ENCODE measurements at places on chromosomes 7 and 10.

DNA sequence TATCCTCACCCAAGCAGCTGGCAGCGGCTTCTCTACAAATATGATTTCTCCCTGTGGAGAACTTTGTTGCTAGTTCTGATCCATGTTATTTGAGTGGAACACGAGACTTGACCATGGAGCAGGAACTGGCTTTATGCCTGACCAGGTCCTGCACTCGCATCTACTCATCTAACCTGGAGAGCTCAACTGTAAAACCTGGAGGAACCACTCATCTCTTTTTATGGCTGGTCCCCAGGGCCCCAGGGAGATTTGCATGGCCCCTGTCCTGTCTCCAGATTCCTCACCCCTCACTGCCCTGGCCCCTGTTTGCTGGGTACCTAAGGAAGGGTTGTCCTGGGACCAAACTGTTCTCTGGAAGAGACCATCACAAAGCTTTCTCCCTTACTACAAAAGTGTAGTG is 16.0 kb downstream of the TCAF1 start:
- no peak for DNase-seq

GRCh38 chr10:451021-451471 is 238.4 kb downstream of the DIP2C start:
- DNase-seq: no peak

DNA sequence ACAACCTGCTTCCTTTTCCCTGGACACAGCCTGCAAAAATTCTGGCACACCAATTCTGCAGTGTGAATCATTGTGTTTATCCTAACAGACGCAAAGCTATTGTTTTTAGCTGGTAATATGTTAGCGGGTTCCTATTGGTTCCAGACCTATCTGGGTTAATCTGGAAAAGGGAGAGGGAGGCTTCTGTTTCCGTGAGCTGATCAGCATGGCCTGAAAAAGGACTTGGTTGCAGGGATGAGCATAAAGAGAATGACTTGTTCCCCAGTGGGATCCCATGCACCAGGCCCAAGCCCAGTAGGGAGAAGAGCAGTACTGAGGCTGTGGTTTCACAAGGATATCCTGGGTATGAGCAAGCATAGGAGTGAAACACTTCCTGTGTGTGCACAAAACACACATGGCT is 78.4 kb downstream of the PDE1C start:
- no peak for DNase-seq

DNA sequence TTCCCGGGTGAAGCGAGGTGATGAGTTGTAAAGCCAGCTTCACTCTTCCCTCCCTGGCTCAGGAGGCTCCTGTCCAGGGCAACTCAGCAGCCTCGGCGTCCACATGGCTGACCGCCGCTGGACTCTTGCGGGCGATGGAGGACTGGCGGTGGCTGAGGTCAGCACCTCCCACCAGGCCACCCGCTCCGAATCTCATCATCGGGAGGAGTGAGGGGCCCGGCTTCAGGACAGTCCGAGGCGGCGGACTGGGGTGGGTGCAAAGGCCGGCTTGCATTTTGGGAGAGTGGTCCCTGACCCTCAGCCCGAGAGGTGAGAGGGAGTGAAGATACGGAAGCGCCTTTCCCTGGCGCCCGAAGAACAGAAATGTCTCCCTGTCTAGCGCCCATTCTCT is 759 bp downstream of the DNAJB12 start:
- DNase-seq: no peak

- no peak for DNase-seq
Observed at GRCh38 chr7:80372415-80372814, 139.4 kb downstream of the GNAT3 start.

GRCh38 chr7:3585826-3586225 is 284.8 kb downstream of the SDK1 start:
- no peak for DNase-seq

DNA sequence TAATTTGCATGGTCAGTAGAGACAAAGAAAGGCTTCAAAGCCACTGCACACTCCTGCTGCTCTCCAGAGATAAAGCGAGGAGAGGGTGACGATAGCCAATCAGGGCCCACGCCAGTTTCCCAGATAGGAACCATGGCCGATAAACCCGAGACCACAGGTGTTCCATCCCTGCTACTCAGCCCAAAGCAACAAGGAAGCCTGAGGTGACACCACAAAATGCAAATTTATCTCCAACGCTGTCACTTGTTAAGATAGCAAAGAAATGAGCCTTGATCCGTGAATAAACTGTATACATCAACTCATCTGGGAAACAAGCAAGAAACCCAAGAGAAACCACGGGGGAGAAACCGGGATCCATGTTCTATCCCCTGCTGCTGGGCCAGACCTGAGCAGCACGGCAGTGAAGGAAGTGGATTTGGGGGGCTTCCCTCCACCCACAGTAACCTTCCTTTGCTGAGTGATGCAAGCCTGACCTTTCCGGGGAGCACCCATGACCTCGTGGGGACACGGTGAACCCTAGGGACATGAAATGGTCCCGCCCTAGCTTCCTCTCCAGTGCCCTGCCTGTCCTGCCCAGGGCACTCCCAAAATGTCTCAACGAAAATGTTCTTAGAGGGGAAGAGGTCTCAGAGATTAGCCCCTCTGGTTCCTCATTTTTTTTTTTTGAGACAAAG is 164.6 kb downstream of the PTPRN2 start:
- DNase-seq: no peak

- no peak for DNase-seq
Observed at GRCh38 chr10:28291881-28292297, 11.0 kb downstream of the MPP7 start.

DNA sequence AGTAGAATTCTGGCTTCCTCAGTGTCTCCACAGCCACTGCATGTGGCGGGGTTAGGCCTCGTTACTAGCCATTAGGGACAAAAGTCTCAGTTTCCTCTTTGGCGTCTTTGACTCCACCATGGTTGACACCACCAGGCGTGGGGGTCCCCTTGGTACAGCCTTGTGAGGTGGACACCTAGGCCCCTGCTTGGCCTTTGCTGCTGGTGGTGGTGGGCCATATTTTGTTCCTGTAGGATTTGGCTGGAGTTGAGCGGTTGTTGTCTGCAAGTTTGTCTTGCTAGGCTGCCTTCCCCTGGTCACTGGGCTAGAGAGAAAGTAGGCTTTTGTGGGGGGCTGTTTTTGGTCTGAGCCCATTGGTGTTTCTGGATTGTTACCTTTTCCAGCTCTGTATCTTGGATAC is 272.7 kb downstream of the CAMK1D start:
- no peak for DNase-seq

- DNase-seq: no peak
Observed at GRCh38 chr7:33578166-33578565, 327.2 kb upstream of the BMPER start.

DNA sequence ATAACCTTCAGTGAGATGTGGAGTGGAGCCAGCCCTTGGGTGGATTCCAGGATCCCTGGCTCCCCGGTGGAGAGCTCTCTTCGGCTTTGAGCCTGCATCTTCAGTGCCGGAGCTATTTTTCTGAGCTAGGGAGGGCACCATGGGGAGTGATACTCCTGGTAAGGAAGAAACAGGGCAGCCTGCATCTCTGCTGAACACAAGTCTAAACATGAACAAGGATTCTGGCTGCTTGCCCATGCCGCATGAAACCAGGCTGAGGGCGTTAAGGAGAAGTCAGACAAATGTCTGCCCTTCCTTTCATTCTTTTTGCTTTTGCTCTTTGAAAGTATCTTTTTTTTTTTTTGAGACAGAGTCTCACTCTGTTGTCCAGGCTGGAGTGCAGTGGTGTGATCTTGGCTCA is 60.4 kb downstream of the EVX1 start:
- DNase-seq: no peak

GRCh38 chr7:3453398-3453797 is 152.3 kb downstream of the SDK1 start:
- DNase-seq: no peak

GRCh38 chr7:39985398-39985918 is 35.4 kb downstream of the CDK13 start:
- no peak for DNase-seq

DNA sequence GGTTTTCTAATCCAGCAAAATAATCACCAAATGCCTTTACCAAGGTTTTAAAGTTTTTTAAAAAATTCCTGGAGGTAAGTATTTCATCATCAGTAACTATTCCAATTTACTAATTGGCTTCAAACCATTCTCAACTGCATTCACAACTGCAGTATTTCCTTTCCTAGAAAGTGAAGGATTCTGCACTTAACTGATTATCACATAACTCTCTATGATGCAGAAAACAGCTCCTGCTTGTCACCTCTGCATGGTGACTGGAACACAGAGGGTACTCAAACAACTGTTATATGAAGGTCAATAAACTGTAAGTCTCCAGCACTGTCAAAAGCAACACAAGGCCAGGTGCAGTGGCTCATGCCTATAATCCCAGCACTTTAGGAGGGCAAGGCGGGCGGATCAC is 42.6 kb downstream of the SRPK2 start:
- DNase-seq: no peak

- no peak for DNase-seq
Observed at GRCh38 chr10:70993051-70993450, 104.7 kb upstream of the PCBD1 start.

GRCh38 chr7:1050956-1051690 is 6.8 kb downstream of the GPR146 start:
- no peak for DNase-seq

DNA sequence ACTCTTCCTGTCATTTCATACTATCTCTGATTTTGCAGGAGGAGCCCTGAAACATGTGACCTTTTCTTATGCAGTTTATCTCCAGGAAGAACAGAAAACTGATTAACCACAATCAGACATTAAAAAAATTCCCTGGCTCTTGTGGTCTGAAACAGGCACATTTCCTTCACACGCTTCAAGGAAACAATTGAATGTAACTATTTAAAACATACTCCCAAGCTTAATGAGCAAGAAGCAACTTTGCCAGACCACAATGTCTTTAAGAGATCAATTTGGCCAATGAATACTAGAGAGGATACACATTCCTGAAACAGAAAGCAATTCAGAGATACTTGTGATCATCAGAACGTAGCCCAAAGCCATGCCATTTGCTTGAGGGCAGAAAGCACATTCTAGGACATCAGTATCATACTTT is 65.8 kb downstream of the PIP4K2A start:
- no peak for DNase-seq

- DNase-seq: no peak
Observed at GRCh38 chr7:108135446-108136190, 5.5 kb upstream of the LAMB4 start.

DNA sequence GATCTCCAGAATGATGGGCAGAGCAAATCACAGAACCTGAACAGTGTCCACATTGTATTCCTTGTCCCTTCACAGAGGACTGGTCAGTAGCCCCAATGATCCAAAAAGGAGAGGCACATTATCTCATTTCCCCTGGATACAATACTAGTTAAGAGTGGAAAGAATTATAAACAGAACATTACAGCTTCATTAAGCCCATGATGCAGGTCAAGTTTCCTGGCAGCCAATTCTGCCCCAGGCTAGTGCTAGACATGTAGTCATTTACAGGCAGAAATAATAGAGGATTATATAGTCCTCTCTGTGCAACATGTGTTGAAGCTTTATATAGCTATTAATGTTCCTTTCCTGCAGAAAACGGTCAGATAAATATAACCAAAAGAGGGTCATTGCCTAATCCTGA is 124.3 kb upstream of the WNT16 start:
- DNase-seq: no peak

DNA sequence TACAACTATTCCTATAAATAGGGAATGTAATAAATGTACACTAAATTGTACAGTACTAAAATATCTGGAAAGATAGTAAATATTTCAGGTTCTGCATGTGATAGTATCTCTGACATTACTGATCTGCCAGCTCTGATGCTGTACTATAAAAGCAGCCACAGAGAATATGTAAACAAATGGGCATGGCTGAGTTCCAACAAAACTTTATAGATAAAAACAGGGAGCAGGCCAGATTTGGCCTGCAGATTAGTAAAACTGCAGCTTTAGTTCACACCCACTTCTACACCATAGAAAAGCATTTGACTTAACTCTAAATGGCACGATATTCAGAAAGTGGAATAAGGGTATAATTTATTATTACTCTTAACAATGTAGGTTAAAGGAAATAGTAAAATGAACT is 18.8 kb upstream of the TLL2 start:
- DNase-seq: no peak

GRCh38 chr10:101032637-101033224 is 1.7 kb downstream of the SFXN3 start:
- DNase-seq: no peak

DNA sequence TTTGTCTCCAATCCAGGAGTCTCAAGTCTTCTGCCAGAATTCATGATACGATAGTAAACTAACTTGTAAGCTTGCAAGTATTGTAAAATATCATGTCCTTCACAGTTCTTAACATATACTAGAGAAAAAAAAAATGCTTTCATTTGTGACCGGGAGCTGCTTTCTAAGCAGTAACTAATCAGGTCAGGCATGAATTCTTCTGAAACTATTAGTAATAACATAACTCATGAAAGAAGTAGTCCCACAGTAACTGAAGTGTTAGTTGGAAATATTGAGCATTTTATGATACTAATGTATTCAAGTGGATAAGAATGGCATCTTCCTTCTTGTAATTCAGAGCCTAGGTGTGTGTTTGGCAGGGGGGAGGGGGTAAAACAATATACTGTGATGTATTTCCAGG is 665.6 kb downstream of the DNAJB9 start:
- DNase-seq: no peak

GRCh38 chr7:132368246-132368900 is 207.9 kb downstream of the PLXNA4 start:
- no peak for DNase-seq

GRCh38 chr7:116209561-116210070 is 723 bp upstream of the TES start:
- no peak for DNase-seq

DNA sequence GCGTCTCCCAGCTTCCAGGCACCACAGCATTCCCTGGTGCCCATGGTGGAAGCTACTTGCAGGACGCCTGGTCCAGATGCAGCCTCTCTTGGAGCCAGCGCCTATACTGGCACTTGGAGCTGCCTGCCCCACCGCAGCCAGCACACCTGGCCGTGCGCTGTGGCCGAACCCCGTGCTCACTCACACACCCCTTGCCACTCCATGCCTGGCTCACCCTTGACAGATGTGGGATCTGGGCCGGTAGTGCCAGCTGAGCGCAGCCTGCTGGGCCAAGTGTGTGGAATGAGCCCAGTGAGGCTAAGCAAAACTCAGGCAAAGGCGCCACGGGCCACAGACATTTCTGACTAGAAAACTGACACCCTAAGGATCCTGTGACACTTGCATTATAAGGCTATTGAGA is 884.8 kb downstream of the LRMDA start:
- DNase-seq: no peak

- DNase-seq: no peak
Observed at GRCh38 chr10:61313460-61313859, 139.7 kb downstream of the TMEM26 start.

DNA sequence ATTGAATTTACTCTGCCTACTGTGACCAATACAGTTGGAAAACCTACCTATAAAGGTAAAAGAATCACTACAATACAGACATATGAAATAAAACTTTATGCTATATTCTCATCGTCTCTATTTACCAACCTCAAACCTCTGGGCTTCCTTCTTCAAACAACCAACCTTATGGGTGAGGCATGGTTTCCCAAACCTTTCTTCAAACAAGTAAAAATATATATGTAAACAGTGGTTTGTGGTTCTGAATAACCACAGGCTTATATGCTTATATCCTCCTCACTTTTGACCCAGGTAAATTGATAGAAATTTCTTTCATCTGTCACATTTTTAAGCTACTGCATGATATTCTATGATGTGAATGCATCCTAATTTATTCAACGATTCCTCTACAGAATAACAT is 103.6 kb downstream of the ITGB1 start:
- DNase-seq: no peak

- no peak for DNase-seq
Observed at GRCh38 chr7:71414490-71414889, 282.5 kb downstream of the GALNT17 start.

All from esophagus squamous epithelium (tissue), 5 donors.